ENCODE measurements at places on chromosomes 12 and 14.
A peak's percentile ranks its signal among the peaks of the same experiment; 100 is the strongest.

DNA sequence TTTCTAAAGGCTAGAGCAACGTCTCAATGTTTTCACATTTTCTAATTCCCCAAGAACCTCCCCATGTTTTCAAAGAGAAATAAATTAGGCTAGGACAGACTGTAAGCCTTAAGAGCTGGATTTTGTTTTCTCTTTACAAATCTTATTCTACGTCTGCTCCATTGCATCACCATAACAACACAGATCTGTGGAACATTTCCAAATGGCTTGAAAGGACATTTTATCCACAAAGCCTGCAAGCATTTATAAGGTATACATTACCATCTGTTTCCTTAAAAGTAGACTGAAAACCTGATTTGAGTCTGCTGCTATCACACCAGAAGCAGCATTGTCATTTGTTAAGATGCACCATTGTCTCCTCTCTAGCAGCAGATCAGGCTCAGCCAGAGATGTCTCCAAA, 115.3 kb upstream of the PLEKHA5 start:
- DNase-seq: no peak
- no peak overlapping the region for H3K4me3 ChIP-seq
- H3K36me3 ChIP-seq: no peaks in the 10 kb centered on the region
- H3K4me1 ChIP-seq: peaks cover 8% of the 10 kb centered on the region

DNA sequence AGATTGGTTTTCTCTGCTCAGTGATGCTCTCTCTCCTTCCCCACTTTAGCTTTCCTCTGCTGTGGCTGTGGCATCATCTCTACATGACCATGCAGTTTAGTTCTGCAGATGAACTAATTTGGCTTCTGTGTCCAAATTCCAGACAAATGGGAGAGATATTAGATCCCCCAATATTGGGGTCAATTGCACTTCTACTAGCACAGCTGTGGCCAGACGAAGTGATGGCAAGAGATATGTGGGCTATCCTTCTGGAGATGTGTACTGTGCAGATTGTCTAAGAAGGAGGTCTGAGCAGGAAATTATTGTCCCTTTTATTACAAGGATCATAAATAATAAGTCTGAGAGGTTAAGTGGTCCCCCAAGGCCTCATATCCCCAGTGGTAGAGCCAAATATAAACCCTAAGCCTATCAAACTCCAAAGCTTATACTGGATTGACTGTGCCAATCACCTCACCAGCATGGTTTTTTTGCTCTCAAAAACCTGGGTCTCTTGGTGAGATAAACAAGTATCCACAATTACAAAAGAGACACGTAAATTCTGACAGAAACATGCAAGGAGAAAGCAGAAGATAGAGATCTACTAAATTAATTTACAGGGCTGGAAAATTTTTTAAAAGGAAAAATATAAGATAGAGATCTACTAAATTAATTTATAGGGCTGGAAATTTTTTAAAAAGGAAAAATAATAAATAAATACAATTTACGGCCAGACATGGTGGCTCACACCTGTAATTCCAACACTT, 29.1 kb upstream of the GCH1 start:
- no peaks in the 10 kb centered on the region for H3K36me3 ChIP-seq
- no peak for DNase-seq
- no peak overlapping the region for H3K27ac ChIP-seq
- no peaks in the 10 kb centered on the region for H3K27me3 ChIP-seq

GRCh38 chr14:55532645-55533344, 47.2 kb upstream of the KTN1 start:
- no peaks in the 10 kb centered on the region for H3K27me3 ChIP-seq
- DNase-seq: no peak
- H3K4me3 ChIP-seq: no peak overlapping the region
- no peak overlapping the region for H3K27ac ChIP-seq

- H3K27ac ChIP-seq: no peak overlapping the region
- H3K4me1 ChIP-seq: peaks cover 19% of the 10 kb centered on the region
- H3K27me3 ChIP-seq: no peaks in the 10 kb centered on the region
- H3K4me3 ChIP-seq: peak overlapping the region; percentile 53
These were observed 46.2 kb downstream of the BCAT1 start for GRCh38 chr12:24902511-24903328.

DNA sequence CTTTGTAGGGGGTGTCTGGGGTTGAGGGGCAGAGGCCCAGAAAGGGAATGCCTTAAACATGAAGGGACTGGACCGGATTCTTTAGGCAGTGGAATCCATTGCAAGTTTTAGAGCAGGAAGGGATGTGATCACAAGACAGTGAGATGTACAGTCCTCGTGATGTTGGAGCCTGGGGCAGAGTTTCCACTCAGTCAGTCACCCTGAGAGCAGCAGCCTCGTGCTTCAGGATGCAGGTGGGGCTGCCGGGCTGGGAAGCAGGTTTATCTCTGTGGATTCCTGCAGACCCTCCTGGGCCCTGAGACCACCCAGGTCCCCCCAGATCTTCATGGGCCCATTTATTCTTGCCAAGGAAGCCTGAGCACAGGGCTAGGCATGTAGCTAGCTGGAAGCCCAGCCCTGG, 38.5 kb downstream of the RIN3 start:
- no peaks in the 10 kb centered on the region for H3K27me3 ChIP-seq
- no peak overlapping the region for H3K4me3 ChIP-seq
- H3K27ac ChIP-seq: no peak overlapping the region
- H3K36me3 ChIP-seq: no peaks in the 10 kb centered on the region

DNA sequence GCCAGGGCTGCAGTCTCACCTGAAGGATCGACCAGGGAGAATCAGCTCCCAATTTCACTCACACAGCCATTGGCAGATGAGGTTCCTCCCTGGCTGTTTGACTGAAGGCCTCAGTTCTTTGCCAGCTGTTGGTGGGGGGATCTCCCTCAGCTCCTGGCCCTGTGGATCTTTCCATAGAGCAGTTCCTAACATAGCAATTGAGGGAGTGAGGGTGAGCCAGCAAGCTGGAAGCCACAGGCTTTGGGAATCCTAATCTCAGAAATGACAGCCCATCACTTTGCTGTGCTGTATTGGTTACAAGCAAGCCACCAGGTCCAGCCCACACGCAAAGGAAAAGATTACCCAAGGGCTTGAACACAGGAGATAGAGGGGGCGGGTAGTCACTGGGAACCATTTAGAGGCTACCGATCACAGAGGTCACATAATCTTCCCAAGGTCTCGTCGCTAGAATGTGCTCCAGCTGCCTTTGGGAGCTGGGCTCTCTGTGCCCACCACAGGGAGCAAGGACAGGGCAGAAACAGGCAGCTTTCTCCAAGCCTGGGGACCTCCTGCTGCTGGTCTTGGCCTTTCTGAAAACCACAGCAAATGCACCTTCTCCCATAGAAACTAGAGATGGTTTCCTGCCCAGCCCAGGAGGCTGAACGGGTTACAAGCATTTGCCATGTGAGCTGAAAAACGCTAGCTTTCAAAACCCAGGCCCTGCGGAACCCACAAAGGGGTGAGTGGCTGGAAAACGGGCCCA, 4.6 kb upstream of the OTUB2 start:
- no peaks in the 10 kb centered on the region for H3K27me3 ChIP-seq
- no peak overlapping the region for H3K4me3 ChIP-seq
- DNase-seq: no peak
- no peak overlapping the region for H3K27ac ChIP-seq
- no peaks in the 10 kb centered on the region for H3K36me3 ChIP-seq

DNA sequence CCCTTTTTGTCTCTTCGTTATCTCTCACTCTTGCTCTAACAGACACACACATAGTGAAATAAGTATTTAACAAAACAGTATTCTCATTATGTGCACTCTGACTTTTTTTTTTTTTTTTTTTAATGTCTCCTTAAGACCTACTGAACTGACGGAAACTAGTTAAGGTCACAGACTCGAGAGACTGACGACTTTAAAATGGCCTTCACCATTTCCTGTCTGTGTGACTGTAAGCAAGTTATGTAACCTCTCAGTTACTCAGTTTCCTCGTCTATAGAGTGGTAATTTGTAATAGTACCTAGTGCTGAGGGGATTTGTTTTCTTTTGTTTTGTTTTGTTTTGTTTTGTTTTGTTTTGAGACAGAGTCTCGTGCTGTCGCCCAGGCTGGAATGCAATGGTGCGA, 284.8 kb downstream of the FBXL14 start:
- DNase-seq: no peak
- no peaks in the 10 kb centered on the region for H3K36me3 ChIP-seq
- H3K27me3 ChIP-seq: no peaks in the 10 kb centered on the region
- no peak overlapping the region for H3K27ac ChIP-seq
- H3K4me3 ChIP-seq: no peak overlapping the region

DNA sequence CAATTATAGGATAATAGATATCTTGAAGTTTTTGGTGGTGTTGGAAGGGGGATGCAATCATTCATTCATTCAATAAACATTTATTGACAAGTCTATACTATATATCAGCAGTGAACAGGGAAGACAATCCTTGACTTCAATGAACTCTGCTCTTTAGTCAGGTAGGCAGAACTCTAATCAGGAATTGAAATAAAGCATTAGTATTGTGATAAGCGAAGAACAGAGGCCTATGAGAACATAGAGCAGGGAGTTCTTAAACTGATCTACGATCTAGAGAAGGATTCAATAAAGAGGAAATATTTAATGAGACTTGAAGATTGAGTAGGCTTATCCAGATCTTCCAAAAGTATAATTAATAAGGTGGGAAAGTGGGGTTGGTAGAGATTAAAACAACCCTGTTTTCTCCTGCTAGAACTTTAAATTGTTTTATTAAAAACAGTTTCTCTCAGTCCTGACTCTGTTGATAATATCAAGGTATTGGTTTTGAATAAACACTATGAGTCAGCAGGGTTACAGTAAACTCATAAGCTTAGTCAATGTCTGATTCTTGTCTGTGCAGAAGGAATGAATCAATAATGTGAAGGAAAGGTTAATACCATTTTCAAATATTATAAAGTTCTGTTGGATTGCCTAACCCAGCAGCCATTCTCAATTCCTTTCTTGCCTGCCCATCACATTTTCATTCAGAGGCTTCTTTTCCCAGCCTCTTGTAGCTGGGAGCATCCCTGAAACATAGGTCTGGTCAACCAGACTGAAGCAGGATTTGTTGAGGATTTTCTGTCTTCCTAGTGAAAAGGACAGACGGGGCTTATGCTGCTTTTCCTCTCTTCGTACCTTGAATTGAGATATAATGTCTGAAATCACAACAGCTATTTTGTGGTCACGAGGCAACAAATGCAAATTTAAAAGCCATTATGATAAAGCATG, 38.9 kb upstream of the KTN1 start:
- H3K27ac ChIP-seq: no peak overlapping the region
- DNase-seq: no peak
- H3K27me3 ChIP-seq: no peaks in the 10 kb centered on the region
- no peaks in the 10 kb centered on the region for H3K4me1 ChIP-seq
- H3K4me3 ChIP-seq: no peak overlapping the region

GRCh38 chr14:92259613-92260357, 63.2 kb upstream of the SLC24A4 start:
- H3K27me3 ChIP-seq: no peaks in the 10 kb centered on the region
- H3K36me3 ChIP-seq: no peaks in the 10 kb centered on the region
- no peak overlapping the region for H3K27ac ChIP-seq
- no peak overlapping the region for H3K4me3 ChIP-seq
- H3K4me1 ChIP-seq: peaks cover 6% of the 10 kb centered on the region

DNA sequence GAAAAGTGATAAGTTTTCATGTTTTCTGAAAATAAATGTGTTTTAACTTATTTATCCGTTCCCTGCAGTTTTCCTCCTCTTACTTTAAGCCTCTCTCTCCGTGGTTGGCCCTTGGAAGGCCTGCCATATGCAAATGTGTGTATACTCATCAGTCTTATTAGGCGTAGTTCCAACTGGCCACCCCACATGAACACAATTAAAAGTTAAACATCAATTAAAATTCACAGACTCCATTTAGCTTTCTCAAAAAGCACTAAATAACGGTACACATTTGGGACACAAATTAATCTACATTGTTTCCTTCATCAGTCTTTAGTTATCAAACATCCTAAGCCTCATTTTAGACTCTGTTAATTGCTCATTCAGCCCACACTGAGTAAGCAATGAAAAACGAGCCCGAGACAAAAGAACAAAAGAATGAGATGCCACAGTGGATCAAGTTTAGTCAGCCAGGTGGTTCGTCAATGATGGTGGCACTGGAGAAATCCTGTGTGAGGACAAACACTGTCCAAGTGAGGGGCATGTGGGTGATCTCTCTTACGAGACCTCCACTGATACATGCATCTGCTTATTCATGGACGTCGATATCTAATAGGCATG, 76.0 kb upstream of the TMCC3 start:
- no peaks in the 10 kb centered on the region for H3K4me1 ChIP-seq
- no peak for DNase-seq
- no peaks in the 10 kb centered on the region for H3K27me3 ChIP-seq
- no peak overlapping the region for H3K4me3 ChIP-seq
- no peak overlapping the region for H3K27ac ChIP-seq

GRCh38 chr12:120095736-120096135, 20.8 kb downstream of the RAB35 start:
- peaks cover 11% of the 10 kb centered on the region for H3K4me1 ChIP-seq
- H3K36me3 ChIP-seq: peaks cover 37% of the 10 kb centered on the region
- H3K4me3 ChIP-seq: no peak overlapping the region
- no peak for DNase-seq
- H3K27me3 ChIP-seq: no peaks in the 10 kb centered on the region

GRCh38 chr12:80412343-80412953, 31.6 kb upstream of the PTPRQ start:
- no peak overlapping the region for H3K27ac ChIP-seq
- H3K27me3 ChIP-seq: no peaks in the 10 kb centered on the region
- no peak for DNase-seq
- no peak overlapping the region for H3K4me3 ChIP-seq

GRCh38 chr14:38256533-38256840, 594 bp upstream of the CLEC14A start:
- no peaks in the 10 kb centered on the region for H3K27me3 ChIP-seq
- peak overlapping the region; percentile 68 for H3K27ac ChIP-seq
- H3K36me3 ChIP-seq: no peaks in the 10 kb centered on the region
- peaks cover 13% of the 10 kb centered on the region for H3K4me1 ChIP-seq

DNA sequence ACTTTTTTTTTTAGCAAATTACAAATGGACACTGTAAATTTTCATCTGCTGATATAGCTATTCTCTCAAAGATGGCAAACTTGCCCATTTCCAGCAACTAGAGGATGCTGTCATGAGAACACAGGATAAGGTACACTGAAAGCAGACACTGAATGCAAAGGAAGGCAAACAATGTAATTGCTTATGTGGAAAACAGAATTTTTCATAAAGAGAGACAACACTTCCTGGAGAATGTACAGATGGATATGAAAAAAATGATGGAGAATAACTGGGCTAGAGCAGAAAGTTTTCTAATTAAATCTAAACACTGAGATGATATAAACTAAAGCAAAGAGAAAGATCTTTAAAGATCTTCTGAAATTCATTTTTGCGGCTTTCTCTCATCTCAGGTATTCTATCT, 581 bp downstream of the CD69 start:
- DNase-seq: no peak
- no peaks in the 10 kb centered on the region for H3K27me3 ChIP-seq
- no peak overlapping the region for H3K27ac ChIP-seq
- no peaks in the 10 kb centered on the region for H3K36me3 ChIP-seq

All from vagina (tissue), 2 donors.